ENCODE measurements at places on chromosomes 11 and 22. TPM values are rescaled to one million over a fixed set of nuclear protein-coding genes. Genes with fewer than 3 reads are reported as not detected.

The PSMC3 gene
- 166 TPM for total RNA-seq

The SLC22A8 gene
- total RNA-seq: not detected

The KRTAP5-9 gene
- total RNA-seq: not detected

The RFPL1 gene
- total RNA-seq: not detected

The OR5W2 gene
- not detected for total RNA-seq

The TMEM121B gene
- total RNA-seq: 0.25 TPM

The BIK gene
- 1.4 TPM for total RNA-seq

The WT1 gene
- total RNA-seq: not detected

The EMID1 gene
- total RNA-seq: 15.9 TPM

The AP1B1 gene
- total RNA-seq: 124 TPM

The CBLIF gene
- not detected for total RNA-seq

The C22orf31 gene
- not detected for total RNA-seq

The DLG2 gene
- total RNA-seq: 0.13 TPM

The NOX4 gene
- total RNA-seq: 81.8 TPM

The OR52H1 gene
- total RNA-seq: 0.13 TPM

The GLYAT gene
- not detected for total RNA-seq

The IGSF22 gene
- total RNA-seq: 0.26 TPM

The CWC15 gene
- 27.5 TPM for total RNA-seq

The CALCA gene
- total RNA-seq: not detected

The OR5A1 gene
- total RNA-seq: not detected

The PRDM11 gene
- 4.5 TPM for total RNA-seq

The C11orf16 gene
- not detected for total RNA-seq

The HSPB2 gene
- not detected for total RNA-seq

The MS4A6A gene
- total RNA-seq: 0.63 TPM

All from dermis microvascular lymphatic vessel endothelial cell (primary cell).